Frontal cortex (tissue), 4 donors: ENCODE measurements at places on chromosomes 12 and 14.
A peak's percentile ranks its signal among the peaks of the same experiment; 100 is the strongest.

- no peak for DNase-seq
Measured at GRCh38 chr12:93968536-93969285, 179.7 kb upstream of the PLXNC1 start.

DNA sequence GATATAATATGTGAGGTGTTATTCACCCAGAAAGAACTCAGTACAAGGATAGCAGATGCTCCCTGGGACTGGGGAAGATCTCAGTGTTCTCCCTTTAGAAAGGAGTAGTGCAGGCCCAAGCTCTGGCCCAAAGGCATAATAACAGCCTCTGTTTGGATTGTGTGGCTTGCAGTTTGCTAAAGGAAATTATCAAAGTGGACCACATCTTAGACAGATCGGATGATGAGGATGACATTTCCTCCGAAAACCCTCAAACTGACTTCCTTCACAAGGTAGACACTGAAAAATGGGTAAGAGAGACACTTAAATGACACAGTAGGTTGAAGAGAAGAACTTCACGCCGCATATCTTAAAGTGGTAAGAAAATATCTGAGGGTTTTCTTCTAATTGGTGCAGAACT is 26.1 kb downstream of the SMCO2 start:
- no peak for DNase-seq

GRCh38 chr12:131408484-131408883 is 302.4 kb upstream of the SFSWAP start:
- DNase-seq: no peak

GRCh38 chr12:6327229-6328041 is 14.4 kb downstream of the TNFRSF1A start:
- no peak for DNase-seq

DNA sequence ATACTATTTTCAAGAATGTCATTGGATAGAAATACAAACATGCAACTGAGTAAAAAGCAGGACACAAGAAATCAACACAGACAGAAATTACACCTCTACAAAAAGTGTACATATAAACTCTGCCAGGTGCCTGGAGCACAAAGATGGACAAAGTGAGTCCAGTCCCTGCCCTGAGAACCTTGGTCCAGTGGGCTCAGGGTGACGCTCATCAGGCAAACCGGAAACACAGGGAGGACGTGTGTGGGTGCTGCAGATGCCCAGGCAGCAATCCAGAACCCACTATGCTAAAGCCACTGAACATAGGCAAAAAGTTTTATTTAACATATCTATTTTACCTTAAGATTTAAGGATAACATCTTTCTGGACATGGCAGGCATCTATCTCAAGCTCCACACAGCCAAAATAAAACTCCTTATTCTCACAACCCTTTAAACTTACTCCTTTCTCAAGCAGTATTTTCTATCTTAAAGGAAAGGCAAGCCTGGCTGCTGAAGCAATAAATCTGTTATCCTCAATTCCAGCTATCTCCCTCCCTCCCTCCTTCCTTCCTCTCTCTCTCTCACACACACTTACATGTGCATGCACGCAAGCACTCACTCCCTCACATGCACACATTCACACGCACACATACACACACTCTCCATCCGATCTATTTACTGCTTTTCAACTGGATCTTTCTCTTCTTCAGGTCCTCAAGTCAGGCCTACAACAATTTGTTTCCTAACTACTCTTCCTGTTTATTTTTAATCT is 10.2 kb downstream of the PPP1R13B start:
- DNase-seq: no peak

- no peak for DNase-seq
Measured at GRCh38 chr12:57389033-57389432, 41.8 kb downstream of the R3HDM2 start.

DNA sequence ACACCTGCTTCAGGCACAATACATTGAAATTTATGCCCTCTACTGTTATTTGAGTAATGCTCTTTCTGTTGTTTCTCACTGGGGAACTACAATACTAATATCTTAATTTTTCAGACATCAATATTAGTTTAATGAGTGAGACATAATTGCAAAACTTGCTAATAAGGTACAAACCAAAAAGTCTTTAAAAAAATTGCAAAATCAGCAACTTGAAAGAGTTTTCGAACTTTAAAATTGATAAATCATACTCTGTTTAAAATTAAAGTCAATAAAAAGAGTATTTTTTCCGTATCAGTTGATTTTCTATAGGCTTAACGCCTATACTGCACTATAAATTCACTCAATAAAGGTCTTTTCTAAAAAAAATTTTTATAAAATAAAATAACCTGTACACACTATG is 1735.9 kb upstream of the SEL1L start:
- DNase-seq: no peak

GRCh38 chr12:56165369-56165768 is 7.2 kb downstream of the MYL6 start:
- no peak for DNase-seq

GRCh38 chr12:39605996-39606395 is 13.6 kb downstream of the ABCD2 start:
- DNase-seq: no peak

DNA sequence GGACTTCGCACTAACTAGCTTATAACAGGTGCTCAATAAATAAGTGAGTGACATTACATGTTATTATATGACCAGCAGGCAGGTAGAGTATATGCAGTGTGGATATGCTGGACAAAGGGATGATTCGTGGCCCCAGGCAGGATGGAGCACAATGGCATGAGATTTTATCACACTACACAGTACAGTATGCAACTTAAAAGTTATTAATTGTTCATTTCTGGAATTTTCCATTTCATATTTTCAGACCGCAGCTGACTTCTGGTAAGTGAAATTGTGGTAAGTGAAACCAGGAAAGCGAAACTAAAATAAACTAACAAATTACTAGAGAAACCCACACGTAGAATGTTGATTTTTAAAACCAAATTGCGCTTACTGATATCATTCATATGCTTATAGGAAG is 3.3 kb downstream of the PARP11 start:
- DNase-seq: no peak

GRCh38 chr12:6963016-6963731 is 7.3 kb downstream of the PHB2 start:
- peak; percentile 9 for DNase-seq

DNA sequence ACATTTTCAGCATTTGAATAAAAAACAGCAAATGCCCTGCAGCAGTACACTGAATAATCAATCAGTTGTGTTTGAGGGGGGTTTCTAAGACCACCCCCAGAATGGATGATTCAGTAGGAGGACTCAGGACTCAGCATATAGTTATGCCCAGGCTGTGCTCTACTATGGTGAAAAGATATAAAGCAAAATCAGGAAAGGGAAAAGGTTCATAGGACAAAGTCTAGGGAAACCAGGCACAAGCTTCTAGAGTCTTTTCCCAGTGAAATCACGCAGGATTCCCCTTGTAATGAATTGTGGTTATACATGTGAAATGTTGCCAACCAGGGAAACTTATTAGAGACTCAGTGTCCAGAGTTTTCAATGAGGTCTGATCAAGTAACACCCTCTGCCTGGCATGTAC is 25.0 kb upstream of the SLC17A8 start:
- no peak for DNase-seq

DNA sequence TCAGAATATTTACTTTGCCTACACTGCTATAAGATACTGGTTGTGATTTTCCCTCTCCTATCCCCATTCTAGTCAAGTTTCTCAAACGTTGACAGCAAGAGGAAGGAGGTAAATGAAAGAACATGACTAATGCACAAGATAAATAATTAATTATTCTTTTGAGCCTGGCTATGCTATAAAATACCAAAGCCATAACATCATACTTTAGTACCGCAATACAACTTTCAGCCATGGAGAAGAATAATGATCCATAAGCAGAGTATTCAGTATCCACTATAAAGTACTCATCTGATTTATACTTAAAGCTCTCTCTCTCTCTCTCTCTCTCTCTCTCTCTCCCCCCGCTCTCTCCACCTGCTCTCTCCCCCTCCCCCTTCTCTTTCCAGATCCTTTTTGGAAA is 41.3 kb downstream of the TDG start:
- no peak for DNase-seq

DNA sequence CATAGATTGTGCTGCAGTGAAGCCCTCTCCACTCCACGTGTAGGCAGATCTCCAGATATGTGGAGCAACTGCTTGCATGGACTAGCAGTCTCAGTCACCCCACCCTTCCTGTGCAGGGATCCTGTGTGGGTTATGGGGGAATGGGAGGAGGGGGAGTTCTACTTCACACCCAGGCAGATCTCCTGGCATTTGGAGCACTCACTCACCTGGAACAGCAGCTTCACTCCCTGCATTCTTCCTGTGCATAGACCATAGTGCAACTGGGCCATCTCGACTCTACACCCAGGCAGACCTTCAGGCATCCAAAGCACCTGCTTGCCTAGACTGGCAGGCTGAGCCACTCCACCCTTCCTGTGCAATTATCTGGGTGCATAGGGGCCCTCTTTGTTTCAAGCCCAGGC is 96.0 kb upstream of the PCED1B start:
- no peak for DNase-seq

GRCh38 chr14:23181946-23182345 is 1.5 kb downstream of the SLC7A8 start:
- DNase-seq: no peak

DNA sequence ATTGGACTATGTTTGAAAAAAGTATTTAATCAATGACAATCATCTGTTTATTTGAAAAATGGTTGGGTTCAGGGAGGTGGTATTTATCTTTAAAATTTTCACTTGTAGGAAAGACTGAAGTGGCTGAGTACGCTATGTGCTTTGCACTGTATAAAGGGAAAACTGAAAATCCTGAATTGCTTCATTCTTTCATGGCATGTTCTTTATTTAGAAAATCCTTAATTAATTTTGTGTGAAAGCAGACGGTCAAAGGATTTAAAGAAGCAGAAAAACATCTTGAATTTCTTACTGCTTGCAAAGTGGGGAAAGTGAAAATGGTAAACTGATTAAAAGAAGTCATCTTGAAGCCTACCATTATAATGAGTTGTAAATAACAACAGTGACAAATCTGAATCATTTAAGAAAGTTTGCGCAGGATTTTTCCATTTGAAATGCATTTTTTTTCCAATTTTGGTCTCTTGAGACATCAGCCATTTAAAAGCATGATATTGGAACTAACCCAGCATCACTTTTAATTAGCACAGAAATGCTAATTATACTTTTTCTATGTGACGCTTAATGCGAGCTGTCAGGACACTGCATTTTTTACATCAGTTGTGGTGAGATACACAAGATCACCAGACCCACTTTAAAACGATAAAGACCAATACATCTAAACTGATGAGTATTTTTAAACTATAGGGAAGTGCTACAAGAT is 169.0 kb downstream of the NEDD1 start:
- DNase-seq: no peak

DNA sequence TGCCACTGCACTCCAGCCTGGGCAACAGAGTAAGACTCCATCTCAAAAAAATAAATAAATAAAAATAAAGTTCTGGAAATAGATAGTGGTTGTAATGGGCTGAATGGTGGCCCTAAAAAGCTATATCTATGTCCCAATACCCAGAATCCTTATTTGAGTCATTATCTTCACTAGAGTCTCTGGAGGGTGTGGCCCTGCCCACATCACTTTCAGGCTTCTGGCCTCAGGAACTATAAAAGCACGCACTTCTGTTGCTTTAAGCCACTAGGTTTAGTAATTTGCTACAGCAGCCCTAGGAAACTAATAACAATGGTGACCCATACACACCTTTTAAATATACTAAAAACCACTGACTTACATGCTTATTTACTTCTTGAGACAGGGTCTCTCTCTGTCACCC is 49.9 kb downstream of the MAP3K9 start:
- DNase-seq: no peak

DNA sequence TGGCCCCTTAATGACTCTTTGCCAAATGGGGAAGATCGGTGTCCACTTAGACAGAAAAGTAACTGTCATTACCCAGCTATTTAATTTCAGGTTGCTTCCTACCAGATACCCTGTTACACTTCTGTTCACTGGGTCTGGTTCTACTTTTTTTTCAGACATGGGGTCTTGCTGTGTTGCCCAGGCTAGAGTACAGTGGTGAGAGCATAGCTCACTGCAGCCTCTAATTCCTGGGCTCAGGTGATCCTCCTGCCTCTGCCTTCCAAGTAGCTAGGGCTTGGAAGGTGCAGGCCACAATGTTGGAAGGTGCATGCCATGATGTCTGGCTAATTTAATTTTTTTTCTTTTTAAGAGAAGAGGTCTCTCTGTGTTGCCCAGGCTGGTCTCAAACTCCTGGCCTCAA is 147.0 kb upstream of the ARHGAP5 start:
- no peak for DNase-seq

- DNase-seq: no peak
Measured at GRCh38 chr14:100147181-100147631, 12.2 kb downstream of the DEGS2 start.

- peak; percentile 39 for DNase-seq
Measured at GRCh38 chr12:49583366-49584094, 15.6 kb upstream of the MCRS1 start.

DNA sequence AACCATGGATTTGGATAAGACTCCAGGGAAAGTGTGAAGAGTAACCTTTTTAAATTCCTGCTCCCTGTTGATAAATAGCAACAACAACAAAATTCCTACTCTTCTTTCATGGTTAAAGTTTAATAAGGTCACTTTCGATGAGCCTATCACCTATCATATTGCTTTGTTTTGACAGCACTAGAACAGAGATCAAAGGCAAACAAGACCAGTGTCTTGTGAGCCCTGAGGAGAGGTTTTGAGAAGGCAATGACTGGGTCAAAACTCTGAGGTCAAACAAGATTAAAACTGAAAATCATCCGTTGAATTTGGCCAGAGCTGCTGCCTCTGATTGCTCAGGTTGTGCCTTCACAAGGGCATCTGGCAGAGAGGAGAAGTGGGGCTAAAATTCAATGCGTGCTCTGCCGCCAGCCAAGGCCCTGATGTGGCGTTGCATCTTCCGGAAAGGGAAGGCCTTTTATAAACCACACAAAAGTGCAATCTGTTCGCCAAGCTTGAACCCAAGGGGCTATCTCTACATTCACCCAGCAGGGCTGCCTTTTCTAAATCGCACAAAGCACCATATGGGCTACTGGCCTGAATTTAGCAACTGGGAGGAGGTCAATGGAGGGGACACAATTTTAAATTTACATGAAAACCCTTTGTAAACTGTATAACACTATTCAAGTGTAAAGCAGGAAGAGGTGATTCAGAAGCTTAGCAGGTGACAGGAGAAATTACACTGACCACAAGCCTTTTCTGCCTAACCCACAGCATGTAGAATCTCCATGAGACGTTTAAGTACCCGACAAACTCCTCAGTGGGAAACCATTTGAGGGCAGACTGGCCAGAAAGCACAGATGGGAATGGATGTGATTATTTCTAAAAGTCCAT is 140.8 kb downstream of the DAD1 start:
- DNase-seq: no peak

GRCh38 chr12:64568298-64568697 is 42.0 kb upstream of the RASSF3 start:
- no peak for DNase-seq
